ENCODE measurements at places on chromosomes 2 and 18.

GRCh38 chr2:208311321-208311720 is 45.3 kb downstream of the PIKFYVE start:
- no peak for DNase-seq

DNA sequence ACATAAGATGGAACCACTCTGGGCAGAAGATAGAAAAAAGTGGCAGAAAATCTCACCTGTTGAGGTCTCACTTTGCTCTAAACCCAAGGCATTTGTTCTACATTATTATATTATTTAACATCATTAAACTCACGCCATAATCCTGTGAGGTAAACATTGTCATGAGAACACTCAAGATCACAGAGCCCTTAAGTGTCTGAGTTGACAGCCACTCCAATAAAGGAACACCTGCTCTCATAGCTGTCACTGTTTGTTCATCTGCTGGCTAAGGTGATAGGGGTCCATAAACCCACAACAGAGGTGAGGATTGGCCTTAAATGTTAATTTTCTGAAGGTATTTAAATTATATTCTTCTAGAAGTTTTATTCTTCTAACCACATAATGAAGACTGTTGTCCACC is 439.7 kb downstream of the RIT2 start:
- no peak for DNase-seq

DNA sequence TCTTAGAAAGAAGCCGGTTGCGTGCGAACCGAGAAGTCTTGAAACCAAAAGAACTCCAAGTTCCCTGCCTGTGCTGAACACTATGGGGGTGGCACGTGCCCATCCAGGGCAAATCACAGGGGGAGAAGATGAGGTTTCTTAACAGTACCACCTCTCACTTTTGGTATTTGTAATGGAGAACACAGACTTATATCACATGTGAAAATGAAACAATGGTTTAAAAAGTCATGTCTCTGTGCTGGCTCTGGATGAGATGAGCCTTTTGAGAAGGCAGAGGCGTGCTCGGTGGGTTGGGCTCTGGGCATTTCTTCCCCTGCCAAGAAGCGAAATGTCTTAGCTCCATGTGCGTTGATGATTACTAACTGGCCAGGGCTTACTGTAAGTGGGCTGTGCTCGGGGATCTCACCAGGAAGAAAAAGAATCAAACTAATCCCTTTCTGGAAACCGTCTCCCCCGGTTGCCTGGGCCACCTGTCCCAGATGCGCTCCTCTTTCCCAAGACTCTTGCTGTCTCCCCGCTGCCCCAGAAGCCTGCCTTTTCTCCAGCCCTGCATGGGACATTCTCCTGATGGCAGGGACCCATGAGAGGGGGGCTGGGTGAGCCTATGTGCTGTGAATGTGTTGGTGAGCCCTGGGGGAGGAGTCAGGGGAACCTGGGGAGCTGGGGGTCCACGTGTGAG is 252.9 kb downstream of the PRKCE start:
- no peak for DNase-seq

DNA sequence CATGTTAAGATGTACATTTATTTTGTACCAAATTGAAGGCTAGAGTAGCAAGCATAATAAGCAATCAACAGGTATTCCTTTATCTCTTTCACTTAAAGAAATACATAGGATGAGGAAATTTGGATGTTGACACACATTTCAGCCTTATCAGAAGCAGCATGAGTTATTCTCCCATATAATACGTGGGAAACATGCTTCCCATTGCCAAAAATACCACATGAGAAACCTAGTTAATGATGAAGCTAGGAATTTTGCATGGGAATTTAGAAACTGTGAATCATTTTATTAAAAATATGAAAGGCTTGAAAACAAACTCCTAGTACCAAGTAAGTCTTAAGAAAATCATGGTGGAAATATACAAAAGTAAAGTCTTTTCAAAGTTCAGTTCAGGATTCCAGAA is 751.8 kb downstream of the TSN start:
- DNase-seq, result no peak

- DNase-seq, result no peak
These were observed 91.0 kb upstream of the CCBE1 start for GRCh38 chr18:59787998-59788790.

GRCh38 chr2:120540719-120541552 is 194.7 kb upstream of the GLI2 start:
- no peak for DNase-seq

DNA sequence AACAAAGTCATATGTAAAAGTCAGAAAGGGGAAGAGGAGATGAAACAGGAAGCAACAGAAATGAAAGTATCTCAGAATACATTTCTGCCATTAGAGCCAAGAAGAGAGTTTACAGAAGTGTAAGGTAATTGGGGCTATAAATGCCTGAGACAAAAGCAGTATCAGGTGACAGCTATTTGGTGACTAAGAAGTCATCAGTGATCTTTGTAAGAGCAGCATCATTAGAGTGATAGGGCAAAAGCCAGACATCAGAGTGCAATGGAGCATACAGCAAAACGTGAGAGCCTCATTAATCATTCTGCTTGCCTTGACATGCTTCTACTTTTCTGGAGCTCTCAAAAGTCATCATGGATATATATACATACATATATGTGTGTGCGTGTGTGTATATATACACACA is 804.7 kb upstream of the PIK3C3 start:
- DNase-seq, result no peak

DNA sequence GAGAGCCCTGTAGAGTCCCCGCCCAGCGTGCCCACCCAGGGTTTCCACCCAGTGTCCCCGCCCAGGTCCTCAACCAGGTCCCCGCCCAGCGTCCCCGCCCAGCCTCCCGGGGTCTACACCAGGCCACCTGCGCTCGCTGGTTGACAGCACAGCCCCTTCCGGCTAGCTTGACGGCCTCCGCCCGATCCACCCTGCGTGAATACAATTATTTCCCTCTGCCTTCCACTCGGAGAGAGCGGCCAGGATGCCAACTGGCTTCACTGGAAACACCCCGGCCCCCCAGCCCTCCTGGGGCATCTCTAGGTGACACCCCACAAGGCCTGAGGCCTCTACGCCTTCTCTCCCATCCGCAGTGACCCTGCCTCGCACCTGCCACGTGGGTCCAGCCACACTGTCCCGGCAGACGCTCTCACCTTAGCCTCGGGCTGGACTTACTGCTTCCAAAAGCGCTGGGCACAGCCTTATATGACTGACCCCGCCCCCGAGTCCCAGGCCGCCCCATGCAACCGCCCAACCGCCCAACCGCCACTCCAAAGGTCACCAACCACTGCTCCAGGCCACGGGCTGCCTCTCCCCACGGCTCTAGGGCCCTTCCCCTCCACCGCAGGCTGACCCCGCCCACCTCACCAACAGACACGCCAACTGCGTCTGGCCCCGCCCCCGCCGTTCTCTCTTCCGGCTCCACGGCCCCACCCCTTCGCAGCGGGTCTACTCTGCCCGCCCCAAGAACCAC is 188.1 kb downstream of the LAMA1 start:
- no peak for DNase-seq

- no peak for DNase-seq
These were observed 26.5 kb downstream of the B3GNT7 start for GRCh38 chr2:231422056-231422455.

DNA sequence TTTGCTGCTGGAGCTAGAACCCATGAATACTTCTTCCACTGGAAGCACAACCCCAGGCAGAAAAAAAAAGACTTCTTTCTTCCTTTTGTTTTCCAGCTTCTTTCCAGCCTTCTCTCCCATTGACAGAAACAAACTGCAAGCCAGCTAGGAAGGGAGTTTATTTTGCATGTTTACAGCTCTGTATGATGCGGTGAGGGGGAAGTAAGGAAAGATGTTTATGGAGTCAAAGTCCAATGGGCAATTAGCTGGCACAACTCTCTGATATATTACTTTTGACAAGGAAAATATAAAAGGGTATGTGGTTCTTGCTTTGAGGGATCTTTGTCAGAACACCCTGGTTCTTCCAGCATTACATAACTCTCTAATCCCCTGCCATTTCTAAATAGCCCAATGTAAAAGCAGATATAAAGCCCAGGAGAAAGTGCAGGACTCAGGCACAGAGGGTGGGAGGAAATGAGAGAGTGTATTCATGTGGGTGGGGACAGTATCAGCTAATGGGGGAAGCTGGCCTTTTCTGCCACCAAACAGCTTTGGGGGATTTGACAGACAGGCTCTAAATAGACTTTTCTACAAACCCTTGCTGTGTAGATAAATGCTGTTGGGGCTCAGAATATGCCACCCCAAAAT is 9.3 kb upstream of the NMS start:
- DNase-seq, result no peak

GRCh38 chr2:134207589-134208209 is 46.2 kb upstream of the MGAT5 start:
- peak; percentile 61 for DNase-seq

GRCh38 chr2:122078451-122078850 is 323.0 kb downstream of the TSN start:
- no peak for DNase-seq

DNA sequence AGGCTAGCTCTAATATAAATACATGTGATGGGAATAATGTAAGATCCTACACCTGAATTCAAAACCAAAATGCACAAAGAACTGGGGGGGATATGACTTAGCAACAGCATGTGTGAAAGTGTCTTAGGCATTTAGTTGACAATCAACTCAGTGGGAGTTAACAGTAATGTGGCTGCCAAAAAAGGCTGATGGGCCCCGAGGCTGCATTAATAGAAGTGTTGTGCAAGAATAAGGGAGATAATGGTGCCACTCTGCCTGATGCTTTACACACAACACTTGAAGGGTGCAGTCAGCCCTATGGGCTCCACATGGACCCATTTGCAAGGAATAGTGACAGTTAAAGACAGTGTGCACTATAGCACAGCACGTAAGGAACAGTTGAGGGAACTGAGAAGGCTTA is 649.4 kb upstream of the ZEB2 start:
- DNase-seq, result no peak

- DNase-seq, result no peak
These were observed 745.0 kb downstream of the CBLN2 start for GRCh38 chr18:71798986-71799673.

DNA sequence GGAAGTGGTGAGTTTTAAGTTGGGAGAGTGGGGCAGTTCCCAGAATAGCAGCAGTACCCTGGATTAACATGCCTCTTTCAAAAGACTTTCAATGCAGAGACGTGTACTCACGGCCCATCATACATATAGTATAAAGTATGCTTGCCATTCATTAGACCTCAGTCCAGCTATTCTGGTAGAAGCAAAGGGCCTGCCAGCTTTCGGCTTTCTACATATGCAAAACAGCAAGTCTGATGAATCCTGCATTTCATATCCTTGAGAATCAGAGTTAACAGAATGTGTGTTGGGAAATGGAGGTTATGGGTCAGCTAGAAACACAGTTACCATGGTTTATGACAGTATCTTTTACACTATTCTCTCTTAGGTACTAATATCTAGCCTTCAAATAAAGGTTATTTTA is 27.5 kb downstream of the SATB2 start:
- DNase-seq, result no peak
